ENCODE measurements at places on chromosomes 1 and 21.

DNA sequence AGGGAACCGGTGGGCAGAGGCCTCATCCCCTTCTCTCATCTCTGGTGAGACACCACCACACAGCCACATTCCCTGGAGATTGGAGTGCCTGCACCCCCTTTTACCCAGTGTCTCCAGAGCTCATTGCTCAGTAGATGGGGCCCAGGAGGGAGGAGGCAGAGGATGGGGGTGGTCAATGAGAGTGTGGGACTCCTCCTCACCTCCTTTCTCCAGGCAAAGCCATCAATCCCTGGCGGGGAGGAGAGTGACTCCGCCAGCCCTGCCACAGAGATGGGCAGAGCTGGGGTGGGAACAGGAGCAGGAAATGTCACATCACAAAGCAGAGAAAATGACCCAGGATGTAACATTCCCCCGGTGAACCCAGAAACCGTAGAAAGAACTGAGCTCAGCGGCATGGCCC is 117.2 kb downstream of the MATN1 start:
- H3K4me3 ChIP-seq: no peak overlapping the region
- peaks cover 7% of the 10 kb centered on the region for H3K27me3 ChIP-seq
- H3K36me3 ChIP-seq: no peaks in the 10 kb centered on the region
- no peak overlapping the region for H3K27ac ChIP-seq
- DNase-seq: no peak

GRCh38 chr1:203173566-203173965 is 2.1 kb downstream of the MYBPH start:
- H3K4me1 ChIP-seq: peaks cover 12% of the 10 kb centered on the region
- no peak overlapping the region for H3K27ac ChIP-seq
- DNase-seq: no peak
- no peak overlapping the region for H3K4me3 ChIP-seq

DNA sequence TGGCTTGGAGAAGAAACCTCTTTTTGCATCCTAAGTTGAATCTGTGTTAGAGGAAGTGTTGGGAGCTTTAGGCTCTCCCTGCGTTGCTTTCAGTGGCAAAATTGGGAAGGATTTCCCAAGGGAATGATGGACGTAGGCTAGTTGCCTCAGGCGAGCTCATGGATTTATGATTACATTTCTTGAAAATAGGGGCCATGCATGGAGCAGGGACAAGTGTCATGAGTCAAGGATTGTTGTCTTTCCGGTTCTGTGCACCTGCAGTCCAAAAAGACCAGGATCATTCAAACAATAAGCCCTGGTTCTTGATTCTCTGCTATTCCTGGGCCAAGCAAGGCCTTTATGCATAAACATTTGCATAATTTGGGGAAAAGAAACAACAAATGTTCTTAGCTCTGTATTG is 7.1 kb downstream of the MAN1C1 start:
- H3K36me3 ChIP-seq: no peaks in the 10 kb centered on the region
- no peak overlapping the region for H3K27ac ChIP-seq
- H3K4me1 ChIP-seq: peaks cover 12% of the 10 kb centered on the region

- no peak overlapping the region for H3K4me3 ChIP-seq
- no peaks in the 10 kb centered on the region for H3K36me3 ChIP-seq
- H3K27me3 ChIP-seq: peaks cover 44% of the 10 kb centered on the region
- H3K27ac ChIP-seq: no peak overlapping the region
- DNase-seq: no peak
Observed at GRCh38 chr1:98051065-98051675, 130.3 kb upstream of the DPYD start.

DNA sequence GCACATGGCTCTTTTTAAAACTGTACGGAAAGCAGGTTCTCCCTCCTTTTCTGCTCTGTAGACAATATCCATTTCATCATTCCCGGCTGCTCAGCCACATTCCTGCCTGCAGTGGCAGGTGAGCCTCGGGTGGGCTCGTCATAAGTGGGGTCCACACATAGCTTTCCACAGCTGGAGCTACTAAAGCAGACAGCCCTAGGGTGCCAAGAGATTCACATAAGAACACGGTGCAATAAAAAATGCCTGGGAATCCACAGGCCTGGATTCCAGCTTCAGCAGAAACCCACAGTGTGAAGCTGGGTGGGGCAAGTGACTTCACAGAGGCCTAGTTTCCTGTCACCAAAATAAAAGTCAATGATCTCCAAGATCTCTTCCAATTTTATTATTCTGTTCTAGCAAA is 96.4 kb downstream of the MIS18A start:
- no peaks in the 10 kb centered on the region for H3K27me3 ChIP-seq
- H3K36me3 ChIP-seq: no peaks in the 10 kb centered on the region
- no peak overlapping the region for H3K27ac ChIP-seq
- no peak overlapping the region for H3K4me3 ChIP-seq

GRCh38 chr1:7108251-7108650 is 323.0 kb downstream of the CAMTA1 start:
- H3K4me3 ChIP-seq: no peak overlapping the region
- no peaks in the 10 kb centered on the region for H3K36me3 ChIP-seq
- no peak for DNase-seq
- H3K27me3 ChIP-seq: peaks cover 12% of the 10 kb centered on the region
- H3K4me1 ChIP-seq: no peaks in the 10 kb centered on the region
- no peak overlapping the region for H3K27ac ChIP-seq

DNA sequence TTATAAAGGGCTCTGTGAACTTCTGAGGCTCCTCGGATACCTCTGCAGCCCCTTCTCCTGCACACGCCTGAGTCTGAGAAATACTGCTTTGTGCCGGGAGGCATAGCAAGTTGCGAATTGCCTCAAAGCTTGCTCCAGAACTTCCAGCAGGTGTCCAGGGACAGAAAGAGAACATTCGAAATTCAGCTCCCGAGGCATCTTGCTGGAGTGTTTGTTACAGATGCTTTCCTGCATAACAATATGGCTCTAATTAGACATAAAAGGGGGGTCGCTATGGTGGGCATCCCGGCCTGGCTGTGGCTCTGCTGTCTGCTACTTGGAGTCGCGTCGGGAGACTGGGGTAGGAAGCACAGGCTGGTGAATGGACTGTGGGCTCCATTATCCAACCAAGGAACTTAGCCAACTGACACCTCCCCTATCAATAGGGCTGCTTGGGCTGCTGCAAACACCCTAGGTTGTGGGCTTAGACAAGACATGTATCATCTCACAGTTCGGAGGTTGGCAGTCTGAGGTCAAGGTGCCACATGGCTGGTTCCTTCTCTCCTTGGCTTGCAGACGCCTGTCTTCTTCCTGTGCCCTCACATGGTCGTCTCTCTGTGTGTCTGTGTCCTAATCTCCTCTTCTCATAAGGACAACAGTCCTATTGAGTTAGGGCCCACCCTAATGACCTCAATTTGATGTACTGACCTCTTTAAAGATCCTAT is 607.0 kb downstream of the NPHP4 start:
- no peaks in the 10 kb centered on the region for H3K36me3 ChIP-seq
- no peak overlapping the region for H3K4me3 ChIP-seq
- peaks cover 21% of the 10 kb centered on the region for H3K27me3 ChIP-seq
- no peaks in the 10 kb centered on the region for H3K4me1 ChIP-seq
- no peak overlapping the region for H3K27ac ChIP-seq
- no peak for DNase-seq

GRCh38 chr1:184039126-184039525 is 1.6 kb upstream of the COLGALT2 start:
- H3K4me3 ChIP-seq: no peak overlapping the region
- H3K4me1 ChIP-seq: no peaks in the 10 kb centered on the region
- no peak overlapping the region for H3K27ac ChIP-seq

GRCh38 chr1:200862713-200863415 is 9.9 kb upstream of the GPR25 start:
- no peak overlapping the region for H3K4me3 ChIP-seq
- DNase-seq: no peak
- H3K4me1 ChIP-seq: no peaks in the 10 kb centered on the region
- no peak overlapping the region for H3K27ac ChIP-seq
- peaks cover 19% of the 10 kb centered on the region for H3K36me3 ChIP-seq
- H3K27me3 ChIP-seq: no peaks in the 10 kb centered on the region

GRCh38 chr1:238568735-238569134 is 678.0 kb upstream of the ZP4 start:
- no peak overlapping the region for H3K27ac ChIP-seq
- no peaks in the 10 kb centered on the region for H3K36me3 ChIP-seq
- DNase-seq: no peak
- H3K4me1 ChIP-seq: no peaks in the 10 kb centered on the region
- no peaks in the 10 kb centered on the region for H3K27me3 ChIP-seq

DNA sequence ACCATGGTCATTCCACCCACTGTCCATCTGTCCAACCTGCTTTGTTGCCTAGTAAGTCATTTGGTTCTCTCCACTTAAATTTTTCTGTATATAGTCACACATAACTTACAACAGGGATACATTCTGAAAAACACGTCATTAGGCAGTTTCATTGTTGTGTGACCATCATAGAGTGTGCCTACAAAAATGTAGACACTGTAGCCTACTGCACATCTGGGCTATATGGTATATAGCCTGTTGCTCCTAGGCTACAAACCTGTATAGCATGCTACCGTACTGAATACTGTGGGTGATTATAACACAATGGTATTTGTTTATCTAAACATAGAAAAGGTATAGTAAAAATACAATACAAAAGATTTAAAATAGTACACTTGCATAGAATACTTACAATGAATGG is 10.0 kb upstream of the NPL start:
- no peak overlapping the region for H3K4me3 ChIP-seq
- H3K27ac ChIP-seq: no peak overlapping the region
- no peaks in the 10 kb centered on the region for H3K36me3 ChIP-seq
- no peaks in the 10 kb centered on the region for H3K27me3 ChIP-seq
- DNase-seq: no peak

- no peaks in the 10 kb centered on the region for H3K36me3 ChIP-seq
- DNase-seq: no peak
- no peak overlapping the region for H3K27ac ChIP-seq
- H3K4me1 ChIP-seq: peaks cover 6% of the 10 kb centered on the region
Observed at GRCh38 chr1:39666772-39667171, 5.1 kb downstream of the NT5C1A start.

GRCh38 chr1:220879509-220880361 is 492 bp downstream of the HLX start:
- no peaks in the 10 kb centered on the region for H3K27me3 ChIP-seq
- H3K27ac ChIP-seq: peak overlapping the region; percentile 96
- H3K36me3 ChIP-seq: peaks cover 15% of the 10 kb centered on the region
- H3K4me1 ChIP-seq: peaks cover 21% of the 10 kb centered on the region
- peak overlapping the region; percentile 70 for H3K4me3 ChIP-seq

DNA sequence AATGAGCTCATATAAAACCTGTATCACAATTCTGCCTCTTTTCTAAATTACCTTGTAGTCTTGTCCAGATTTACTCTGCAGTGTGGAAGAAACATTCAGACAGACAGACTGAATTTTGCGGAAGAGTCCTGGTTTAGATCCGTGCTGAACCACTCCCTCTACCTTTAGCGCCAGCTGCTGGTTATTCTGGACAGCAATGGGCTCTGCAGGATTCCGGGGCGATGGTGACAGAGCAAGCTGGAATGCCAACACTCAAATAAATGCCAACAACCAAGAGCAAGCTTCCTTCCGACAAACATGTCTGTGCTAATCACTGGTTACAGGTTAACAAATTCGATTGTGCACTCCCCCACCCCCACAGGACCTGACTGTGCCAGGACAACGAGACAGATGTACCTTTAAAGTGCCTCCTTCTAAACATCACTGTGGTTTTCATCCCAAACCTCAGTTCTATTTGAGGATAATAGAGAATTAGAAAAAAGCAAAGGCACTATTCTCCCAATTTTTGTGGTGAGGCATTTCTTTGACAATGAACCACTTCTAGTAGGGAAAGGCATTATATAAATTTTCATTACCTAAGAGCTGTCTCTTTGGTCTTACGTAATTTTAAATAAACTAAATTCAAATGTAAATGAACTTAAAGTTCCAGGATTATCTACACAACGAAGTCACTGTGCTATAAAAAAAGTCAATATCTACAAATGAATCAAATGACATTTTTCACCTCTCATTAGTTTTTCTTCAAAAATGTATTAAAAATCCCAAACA is 90.4 kb downstream of the INTS7 start:
- H3K36me3 ChIP-seq: peaks cover 7% of the 10 kb centered on the region
- no peak overlapping the region for H3K27ac ChIP-seq
- peaks cover under 1% of the 10 kb centered on the region for H3K4me1 ChIP-seq
- H3K4me3 ChIP-seq: no peak overlapping the region

- no peak overlapping the region for H3K27ac ChIP-seq
- no peaks in the 10 kb centered on the region for H3K27me3 ChIP-seq
- no peak overlapping the region for H3K4me3 ChIP-seq
- H3K4me1 ChIP-seq: no peaks in the 10 kb centered on the region
- no peaks in the 10 kb centered on the region for H3K36me3 ChIP-seq
Observed at GRCh38 chr1:178784131-178784536, 59.1 kb downstream of the RALGPS2 start.

- no peaks in the 10 kb centered on the region for H3K4me1 ChIP-seq
- H3K4me3 ChIP-seq: no peak overlapping the region
- no peak overlapping the region for H3K27ac ChIP-seq
Observed at GRCh38 chr1:159261721-159262494, 40.2 kb upstream of the FCER1A start.

DNA sequence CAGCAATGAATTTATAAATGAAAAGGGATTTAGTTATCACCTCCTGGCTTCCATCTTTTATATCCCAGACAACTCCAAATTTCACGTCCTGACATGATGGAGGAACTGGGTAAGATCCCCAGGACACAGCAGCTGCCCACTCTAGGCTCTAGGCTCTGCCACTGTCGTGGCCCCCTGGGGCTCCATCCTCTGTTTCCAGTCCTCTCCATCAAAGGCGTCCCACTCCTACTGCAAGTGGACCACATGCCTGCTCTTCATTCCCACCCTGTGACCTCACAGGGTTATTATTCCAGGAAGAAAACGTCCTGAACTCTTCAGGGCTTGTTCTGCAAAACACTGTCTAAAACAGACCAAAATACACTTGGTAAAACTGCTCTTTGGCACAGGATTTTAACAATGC is 11.9 kb downstream of the URB1 start:
- no peaks in the 10 kb centered on the region for H3K4me1 ChIP-seq
- H3K36me3 ChIP-seq: peaks cover 63% of the 10 kb centered on the region
- H3K27me3 ChIP-seq: no peaks in the 10 kb centered on the region
- H3K27ac ChIP-seq: no peak overlapping the region
- no peak overlapping the region for H3K4me3 ChIP-seq

DNA sequence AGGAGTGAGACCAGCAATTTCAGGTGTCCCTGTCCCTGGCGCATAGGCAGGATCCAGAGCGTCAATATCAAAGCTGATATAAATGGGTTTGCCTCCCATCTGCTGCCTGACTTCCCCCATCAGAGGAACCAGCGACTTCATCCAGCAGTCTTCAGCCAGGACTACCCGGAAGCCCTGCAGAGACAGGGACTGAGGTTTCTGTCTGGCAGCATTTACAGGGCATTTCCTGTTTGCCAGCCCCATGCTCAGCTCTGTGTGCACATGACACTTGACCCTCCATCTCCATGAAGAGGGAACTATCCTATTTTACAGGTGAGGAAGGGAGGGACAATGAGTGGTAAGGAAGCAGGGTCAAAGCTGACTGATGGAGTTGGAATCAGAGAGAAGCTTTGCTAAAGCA is 7.2 kb downstream of the AGMAT start:
- H3K27me3 ChIP-seq: no peaks in the 10 kb centered on the region
- H3K27ac ChIP-seq: no peak overlapping the region
- peaks cover 8% of the 10 kb centered on the region for H3K4me1 ChIP-seq
- peak; percentile 37 for DNase-seq
- no peak overlapping the region for H3K4me3 ChIP-seq

- peaks cover 7% of the 10 kb centered on the region for H3K4me1 ChIP-seq
- H3K36me3 ChIP-seq: no peaks in the 10 kb centered on the region
- no peak overlapping the region for H3K27ac ChIP-seq
- peaks cover 12% of the 10 kb centered on the region for H3K27me3 ChIP-seq
- DNase-seq: no peak
Observed at GRCh38 chr1:202627841-202628565, 82.3 kb downstream of the SYT2 start.
